ENCODE measurements at places on chromosomes 4 and X.
A peak's percentile ranks its signal among the peaks of the same experiment; 100 is the strongest.

DNA sequence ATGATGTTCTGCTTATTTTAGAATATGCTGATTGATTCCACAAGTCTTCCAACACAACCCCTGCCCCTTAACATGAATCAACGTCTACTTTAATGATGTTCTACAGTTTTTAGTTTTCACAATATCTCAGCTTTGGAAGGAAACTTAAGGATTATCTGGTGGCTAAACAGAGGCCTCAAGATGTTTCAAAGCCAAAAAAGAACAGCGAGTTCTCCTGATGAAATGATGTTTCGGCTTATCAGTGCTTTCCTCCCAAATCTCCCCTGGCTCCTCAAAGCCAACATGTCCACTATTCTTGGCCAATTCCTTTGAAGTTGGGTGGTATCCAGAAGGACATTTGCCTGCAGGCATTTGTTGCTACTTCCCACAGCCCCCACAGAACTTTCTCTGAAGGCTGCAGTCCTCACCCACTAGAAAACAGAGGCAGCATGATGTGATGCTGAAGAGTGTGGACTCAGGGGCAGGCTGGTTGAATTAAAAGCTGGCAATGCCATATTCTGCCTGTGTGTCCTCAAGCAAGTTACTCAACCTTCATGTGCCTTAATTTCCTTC is 87.3 kb downstream of the ADGRG4 start:
- no peak for DNase-seq

GRCh38 chr4:123674762-123675465 is 278.3 kb downstream of the SPRY1 start:
- DNase-seq, result no peak

DNA sequence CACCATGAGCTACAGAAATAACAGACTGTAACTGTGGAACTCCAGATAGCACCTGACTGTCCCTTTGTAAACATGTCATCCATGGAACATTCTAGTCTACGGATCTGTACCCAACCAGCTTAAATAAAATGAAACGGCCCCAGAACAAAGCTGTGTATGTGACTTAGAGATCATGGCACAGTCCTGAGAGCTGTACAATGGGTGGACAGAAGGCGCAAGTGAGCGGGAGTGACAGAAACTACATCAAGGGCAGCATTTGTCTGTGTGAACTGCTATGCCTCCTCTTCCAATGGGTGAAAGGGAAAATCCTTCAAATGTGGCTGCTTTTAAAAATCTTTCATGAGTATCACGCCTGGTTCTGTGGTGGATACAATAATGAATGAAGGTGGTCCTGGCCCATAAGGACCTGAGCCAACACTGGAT is 72.5 kb downstream of the FAT1 start:
- no peak for DNase-seq

GRCh38 chr4:148052448-148052847 is 320.6 kb downstream of the ARHGAP10 start:
- DNase-seq, result no peak

DNA sequence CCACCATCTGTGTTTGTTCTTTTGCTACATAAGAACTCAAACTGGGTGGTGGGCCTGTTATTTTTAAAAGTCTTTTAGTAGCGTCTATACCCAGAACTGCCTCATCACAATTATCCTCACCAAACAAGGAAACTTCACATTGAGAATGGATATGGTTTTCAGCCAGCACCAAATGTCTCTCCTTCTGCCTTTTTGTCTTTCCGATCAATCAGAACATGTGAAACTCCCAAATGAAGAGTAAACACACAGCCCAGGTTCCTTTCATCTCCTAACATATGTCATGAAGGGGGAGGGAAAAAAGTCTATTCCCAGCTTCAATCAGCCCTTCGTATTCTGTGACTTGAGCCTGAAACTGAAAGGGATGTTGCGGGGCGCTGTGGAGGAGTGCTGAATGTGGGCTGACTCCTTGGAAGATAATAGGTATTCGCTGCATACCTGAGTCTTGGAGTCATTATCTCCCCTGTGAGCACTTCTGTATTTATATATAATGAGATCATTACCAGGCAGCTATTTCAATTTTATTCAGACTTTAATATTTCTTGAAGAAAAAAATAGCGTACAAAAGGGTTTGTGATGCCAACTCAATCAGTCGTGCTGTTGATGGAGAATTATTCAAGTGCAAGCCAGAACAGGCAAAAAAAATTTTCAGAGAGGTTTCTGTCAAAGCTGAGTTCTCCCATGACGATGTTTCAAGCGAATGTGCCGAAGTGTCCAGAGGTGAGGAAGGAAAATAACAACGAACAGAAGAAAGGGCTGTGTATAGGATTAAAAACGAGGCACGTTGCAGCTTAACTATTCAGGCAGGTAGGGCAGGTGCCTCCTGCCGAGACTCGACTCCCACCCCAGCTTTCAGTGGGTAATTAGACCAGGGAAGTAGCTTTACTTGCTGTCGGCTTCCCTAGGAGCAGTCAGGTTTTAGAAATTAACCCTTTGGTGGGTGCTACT is 163.9 kb upstream of the NOCT start:
- DNase-seq, result no peak

- peak; percentile 35 for DNase-seq
Observed at GRCh38 chr4:127214931-127215330, 417.8 kb upstream of the INTU start.

- DNase-seq, result no peak
Observed at GRCh38 chr4:8247047-8247930, 22.3 kb upstream of the HTRA3 start.

DNA sequence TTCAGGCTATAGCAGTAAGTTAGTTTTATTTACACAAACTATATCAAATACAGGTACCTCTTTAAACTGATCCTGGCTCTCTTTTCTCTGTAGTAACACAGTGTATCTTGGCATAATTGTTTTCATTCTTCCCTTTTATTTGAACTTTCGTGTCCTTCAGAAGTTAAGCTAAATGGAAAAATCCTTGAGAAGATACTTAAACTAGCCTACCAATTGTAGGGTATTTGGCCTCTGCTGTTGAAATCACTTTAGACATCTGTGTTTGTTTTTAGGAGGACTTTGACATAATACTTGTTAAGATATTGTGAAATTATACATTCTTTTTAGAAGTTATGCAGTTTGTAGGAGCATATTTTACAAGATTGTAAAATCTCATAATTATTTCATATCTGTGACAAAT is 90.3 kb upstream of the GK2 start:
- DNase-seq, result no peak

Data from AG09319 (cell line).